ENCODE measurements at places on chromosomes 2 and 18.

DNA sequence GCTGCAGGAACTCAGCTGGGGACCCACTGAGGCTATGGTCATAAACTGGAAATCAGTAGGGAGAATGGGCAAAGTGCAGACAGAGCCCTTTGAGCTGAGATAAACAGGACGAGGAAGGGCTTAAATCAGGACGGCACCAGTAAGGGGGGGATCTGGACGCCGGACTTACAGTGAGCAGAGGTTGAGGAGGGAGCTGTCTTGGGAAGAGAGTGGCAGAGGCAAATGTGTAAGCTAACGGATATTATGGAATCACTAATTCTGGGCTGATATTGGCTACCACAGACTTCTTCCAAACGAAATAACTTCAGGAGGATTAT is 539 bp downstream of the CYP27A1 start:
- no peak for DNase-seq

DNA sequence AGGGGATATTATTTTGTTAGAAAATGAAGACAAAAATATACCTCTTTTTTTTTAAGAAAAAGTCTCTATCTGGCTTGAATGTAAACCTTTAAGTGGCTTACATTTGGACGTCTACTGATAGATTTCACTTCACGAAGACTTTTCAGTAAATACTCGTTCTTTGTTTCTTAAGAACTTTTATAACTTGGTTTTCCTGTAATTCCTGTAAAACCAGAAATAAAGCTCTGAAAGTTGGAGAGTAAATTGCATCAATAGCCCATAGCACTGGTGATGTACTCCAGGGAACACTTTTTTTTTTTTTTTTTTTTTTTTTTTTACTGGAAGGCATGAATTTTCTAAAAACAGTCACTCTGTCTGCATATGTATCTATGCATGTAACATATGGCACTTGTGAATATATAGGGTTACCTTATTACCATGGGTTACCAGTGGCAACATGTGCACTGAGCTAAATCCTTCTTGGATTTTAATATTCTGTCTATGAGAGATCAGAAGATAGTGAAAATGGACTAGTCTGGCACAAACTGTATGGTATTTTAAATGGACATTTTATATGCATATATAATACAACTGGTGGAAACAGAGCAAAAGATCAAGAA is 309.2 kb upstream of the TCF4 start:
- DNase-seq = no peak

DNA sequence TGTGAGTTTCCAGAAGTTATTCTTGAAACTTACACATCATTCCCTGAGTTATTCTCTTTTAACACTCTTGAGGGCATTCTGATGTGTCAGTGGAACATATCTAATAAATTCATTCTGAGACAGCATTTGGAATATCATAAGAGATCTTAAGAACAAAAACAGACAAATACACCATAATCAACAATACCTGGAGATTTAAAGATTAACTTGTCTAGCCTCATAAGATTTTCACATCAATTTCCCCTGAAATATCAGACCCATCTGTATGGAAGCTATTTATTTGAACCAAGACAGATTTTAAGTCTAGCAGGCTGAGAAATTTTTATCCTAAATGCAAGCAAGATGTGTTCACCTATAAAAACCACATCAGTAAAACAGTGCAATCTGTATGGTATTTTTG is 181.6 kb downstream of the NYAP2 start:
- no peak for DNase-seq

DNA sequence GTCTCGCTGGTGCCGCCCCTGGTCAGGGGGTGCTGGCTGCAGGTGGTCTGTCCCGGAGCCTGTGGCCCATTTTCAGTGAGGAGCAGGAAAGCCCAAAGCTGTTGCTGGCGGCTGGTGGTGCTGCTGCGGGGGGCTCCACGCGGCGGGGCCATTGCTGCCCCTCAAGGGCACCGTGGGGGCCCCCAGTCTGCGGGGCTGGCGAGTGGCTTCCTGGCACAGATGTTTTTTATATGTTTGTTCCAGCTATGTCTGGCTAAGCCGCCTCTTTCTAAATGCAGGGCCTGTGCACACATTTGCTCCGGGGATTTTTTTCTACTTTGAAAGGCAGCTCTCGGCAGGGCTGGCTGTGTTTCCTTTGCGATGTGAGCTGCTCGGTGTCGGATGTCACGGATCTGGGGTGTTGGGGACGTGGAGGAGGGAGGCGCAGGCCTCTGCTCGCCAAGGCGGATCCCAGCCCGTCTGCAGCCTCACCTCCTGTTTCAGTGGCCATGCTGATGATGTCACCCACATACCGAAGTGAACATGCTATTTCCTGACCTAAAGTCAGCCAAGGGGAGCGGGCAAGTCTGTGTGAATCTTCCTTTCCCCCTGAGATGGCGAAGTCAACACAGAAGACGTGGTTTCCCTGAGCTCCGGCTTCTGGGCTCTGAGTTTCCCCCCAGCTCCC is 112.0 kb upstream of the CTDP1 start:
- DNase-seq = no peak

GRCh38 chr18:63071701-63072141 is 247.8 kb downstream of the BCL2 start:
- DNase-seq = no peak

- no peak for DNase-seq
Measured at GRCh38 chr18:58216071-58216481, 172.1 kb downstream of the NEDD4L start.

- no peak for DNase-seq
Measured at GRCh38 chr2:42094114-42094513, 46.3 kb downstream of the PKDCC start.
